ENCODE measurements at places on chromosomes 13 and 19.

- no peak for DNase-seq
Measured at GRCh38 chr19:35247526-35248309, 1.1 kb upstream of the LSR start.

DNA sequence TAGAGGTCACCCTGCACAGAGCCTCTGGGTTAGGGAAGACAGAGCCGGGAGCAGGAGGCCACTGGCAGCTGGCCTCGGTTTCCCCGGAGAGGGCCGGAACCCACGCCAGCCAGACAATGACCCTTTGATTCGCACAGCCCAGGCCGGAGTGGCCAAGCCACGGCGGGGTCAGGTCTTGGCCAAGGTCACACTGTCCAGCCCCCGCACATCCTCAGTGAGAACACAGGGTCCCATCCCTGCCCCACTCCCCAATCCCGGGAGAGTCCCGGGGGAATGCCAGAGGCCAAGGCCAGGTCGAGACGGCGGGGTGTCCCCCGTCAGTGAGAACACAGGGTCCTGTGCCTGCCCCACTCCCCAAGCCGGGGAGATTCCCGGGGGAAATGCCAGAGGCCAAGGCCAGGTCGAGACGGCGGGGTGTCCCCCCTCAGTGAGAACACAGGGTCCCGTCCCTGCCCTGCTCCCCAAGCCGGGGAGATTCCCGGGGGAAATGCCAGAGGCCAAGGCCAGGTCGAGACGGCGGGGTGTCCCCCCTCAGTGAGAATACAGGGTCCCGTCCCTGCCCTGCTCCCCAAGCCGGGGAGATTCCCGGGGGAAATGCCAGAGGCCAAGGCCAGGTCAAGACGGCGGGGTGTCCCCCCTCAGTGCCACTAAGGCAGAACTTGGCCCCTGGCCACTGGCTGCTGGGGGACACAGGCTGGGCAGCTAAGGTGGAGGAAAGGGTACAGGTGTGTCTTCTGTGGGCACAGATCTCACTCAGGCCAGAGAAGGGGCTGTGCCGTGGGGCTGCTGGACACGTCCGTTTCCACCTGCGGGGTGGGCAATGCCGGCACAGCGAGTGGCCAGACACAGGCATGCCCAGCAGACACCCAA is 1.7 kb upstream of the FSTL3 start:
- no peak for DNase-seq

- no peak for DNase-seq
Measured at GRCh38 chr19:36140304-36141038, 605 bp downstream of the CAPNS1 start.

- DNase-seq: no peak
Measured at GRCh38 chr13:89214185-89214584, 1543.0 kb downstream of the SLITRK5 start.

GRCh38 chr13:77732287-77732686 is 34.8 kb downstream of the SLAIN1 start:
- no peak for DNase-seq

- DNase-seq: no peak
Measured at GRCh38 chr13:99959127-99959539, 12.4 kb downstream of the ZIC5 start.

GRCh38 chr13:21970918-21971317 is 300.0 kb downstream of the FGF9 start:
- DNase-seq: no peak

- no peak for DNase-seq
Measured at GRCh38 chr13:23578411-23579071, 8.3 kb downstream of the TNFRSF19 start.

DNA sequence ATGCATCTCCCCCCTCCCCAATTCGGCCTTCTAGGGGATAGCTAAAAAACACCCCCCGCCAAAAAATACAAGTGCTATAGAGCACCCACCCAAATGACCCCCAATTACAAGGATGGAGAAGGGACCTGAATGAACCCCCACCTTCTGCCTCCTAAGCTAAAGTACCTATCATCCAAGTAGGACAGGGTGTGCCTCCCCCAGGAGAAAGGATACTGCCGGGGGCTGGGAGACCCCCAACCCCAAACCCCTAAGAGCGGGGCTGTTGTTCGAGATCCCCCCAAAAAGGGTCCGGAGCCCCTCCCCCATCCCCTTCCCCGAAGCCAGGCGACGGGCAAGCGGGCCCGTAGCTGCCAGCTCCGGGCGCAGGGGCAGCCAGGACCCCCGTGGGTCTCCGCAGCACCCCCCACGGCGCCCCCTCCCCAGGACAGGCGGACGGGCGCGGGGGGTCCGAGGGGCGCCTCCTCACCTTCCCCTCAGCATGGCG is 1.9 kb downstream of the ZC3H4 start:
- no peak for DNase-seq

DNA sequence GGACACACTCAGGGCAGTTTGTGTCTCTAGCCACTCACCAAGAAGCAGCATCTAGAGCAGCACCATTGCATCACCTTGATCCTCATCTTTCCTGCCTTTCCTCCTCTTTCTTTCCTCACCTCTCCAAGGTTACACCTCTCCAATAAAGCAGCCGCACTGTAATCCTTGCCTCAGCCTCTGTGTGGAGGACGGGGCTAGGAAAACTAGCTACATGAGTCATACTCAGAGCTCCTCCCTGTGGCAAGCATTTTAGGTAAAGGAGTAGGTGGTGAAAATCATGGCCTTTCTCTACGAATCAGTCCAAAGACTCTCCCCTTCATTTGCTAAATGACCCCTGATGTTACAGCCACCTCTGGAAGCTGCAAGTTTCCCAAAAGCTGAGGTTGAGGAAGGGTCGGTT is 108.9 kb downstream of the DNAJC15 start:
- DNase-seq: no peak

- no peak for DNase-seq
Measured at GRCh38 chr13:51974482-51974881, 36.8 kb downstream of the ATP7B start.

- DNase-seq: no peak
Measured at GRCh38 chr13:110457361-110457760, 104.2 kb downstream of the RAB20 start.

GRCh38 chr13:97295283-97296182 is 73.4 kb downstream of the MBNL2 start:
- peak; percentile 85 for DNase-seq

- DNase-seq: no peak
Measured at GRCh38 chr13:113610266-113610665, 25.7 kb downstream of the TFDP1 start.

GRCh38 chr19:14433554-14434501 is 722 bp downstream of the PKN1 start:
- DNase-seq: no peak

GRCh38 chr19:55209693-55210472 is 582 bp upstream of the PTPRH start:
- DNase-seq: peak; percentile 62

GRCh38 chr13:110509971-110510786 is 51.3 kb downstream of the RAB20 start:
- DNase-seq: no peak

GRCh38 chr13:40146063-40146462 is 490.6 kb downstream of the COG6 start:
- DNase-seq: no peak

- DNase-seq: no peak
Measured at GRCh38 chr19:5024282-5024681, 55.4 kb downstream of the KDM4B start.

DNA sequence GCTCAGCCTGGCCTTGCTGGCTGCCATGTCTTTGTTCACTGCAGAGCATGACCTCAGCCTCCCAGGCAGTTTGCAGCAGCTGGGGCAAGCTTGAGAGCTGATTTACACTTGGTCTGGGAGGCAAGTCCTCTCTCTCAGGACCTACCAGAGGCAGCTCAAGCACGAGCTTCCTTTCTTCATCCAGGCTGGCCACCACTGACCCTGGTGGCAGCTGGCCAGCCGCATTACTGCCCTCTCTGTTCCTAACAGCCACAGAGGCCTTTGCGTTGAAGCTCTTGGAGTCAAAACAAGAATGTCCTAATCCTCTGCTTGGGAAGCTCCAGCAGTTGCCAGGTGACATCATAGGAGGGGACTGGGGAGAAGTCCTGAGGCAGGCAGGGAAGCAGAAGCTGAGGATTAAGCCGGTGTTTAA is 85.7 kb downstream of the NUFIP1 start:
- DNase-seq: no peak

GRCh38 chr19:2186071-2186846 is 22.5 kb downstream of the DOT1L start:
- peak; percentile 97 for DNase-seq

GRCh38 chr13:42173789-42174343 is 98.1 kb upstream of the AKAP11 start:
- no peak for DNase-seq

- DNase-seq: no peak
Measured at GRCh38 chr13:104008075-104008474, 941.9 kb upstream of the SLC10A2 start.

- DNase-seq: peak; percentile 33
Measured at GRCh38 chr13:65921933-65922332, 1308.2 kb downstream of the PCDH9 start.

GRCh38 chr19:36986601-36987000 is 70.5 kb downstream of the ZNF568 start:
- DNase-seq: no peak

- DNase-seq: no peak
Measured at GRCh38 chr19:38317104-38317612, 1.4 kb upstream of the YIF1B start.

DNA sequence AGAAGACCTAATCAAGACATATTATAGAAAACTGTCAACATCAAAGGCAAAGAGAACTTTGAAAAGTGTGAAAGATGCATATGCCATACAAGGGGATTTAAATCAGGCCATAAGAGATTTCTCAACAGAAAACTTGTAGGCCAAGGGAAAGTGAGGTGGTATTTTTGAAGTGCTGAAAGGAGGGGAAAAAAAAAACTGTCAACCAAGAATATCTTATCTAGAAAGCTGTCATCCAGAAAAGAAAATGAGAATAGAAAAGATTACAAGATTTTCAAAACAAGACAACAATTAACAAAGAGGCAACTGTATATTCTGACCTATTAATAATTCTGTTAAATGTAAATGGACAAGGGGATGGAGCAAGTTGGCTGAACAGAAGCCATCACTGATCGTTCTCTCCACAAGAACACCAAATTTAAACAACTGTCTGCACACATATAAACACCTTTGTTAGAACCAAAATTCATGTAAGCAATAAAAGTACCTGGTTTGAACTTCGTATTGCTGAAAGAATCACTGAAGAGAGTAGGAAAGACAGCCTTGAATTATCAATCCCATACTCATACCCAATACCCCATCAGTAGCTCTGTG is 880.1 kb upstream of the PCDH9 start:
- DNase-seq: no peak

- DNase-seq: no peak
Measured at GRCh38 chr19:35264268-35265125, 4.3 kb upstream of the USF2 start.

- DNase-seq: peak; percentile 51
Measured at GRCh38 chr19:40305403-40305802, 20.3 kb upstream of the AKT2 start.

DNA sequence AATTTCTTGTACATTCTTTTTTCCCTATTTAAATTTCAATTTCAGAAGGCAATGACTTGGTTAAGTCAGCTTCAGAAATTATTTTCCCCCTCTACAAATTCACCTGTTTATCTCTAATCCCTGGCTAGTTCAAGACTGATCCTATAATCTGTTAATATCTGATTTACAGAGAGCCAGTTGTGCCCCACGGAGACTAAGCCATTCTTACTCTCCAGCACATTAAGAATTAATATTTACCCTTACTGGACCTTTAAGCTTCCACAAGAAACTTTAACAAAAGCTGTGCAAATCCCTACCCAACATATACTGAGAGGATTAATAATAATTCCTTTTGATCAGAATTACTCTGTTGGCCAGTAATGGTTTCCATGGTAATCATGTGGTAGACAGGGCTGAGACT is 786.2 kb downstream of the PCDH9 start:
- DNase-seq: no peak

DNA sequence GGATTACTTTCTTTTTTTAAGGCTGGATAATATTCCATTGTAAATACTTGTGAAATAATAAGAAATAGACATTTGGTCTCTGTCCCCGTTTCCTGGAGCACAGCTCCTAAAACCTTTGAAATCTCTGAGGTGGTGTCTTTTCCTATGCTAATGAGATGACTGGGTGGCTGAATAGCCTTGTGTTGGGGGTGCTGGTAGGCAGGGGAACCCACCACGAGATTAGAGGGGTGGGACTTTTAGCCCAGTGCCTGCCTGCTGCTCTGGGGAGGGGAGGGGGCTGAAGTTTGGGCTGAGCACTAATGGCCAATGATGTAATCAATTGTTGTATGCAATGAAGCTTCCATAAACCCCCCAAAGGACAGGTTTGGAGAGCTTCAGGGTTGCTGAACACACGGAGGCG is 175.7 kb downstream of the FGF9 start:
- no peak for DNase-seq

Measured in fibroblast of skin of left biceps (primary cell).